Activated naive CD8-positive, alpha-beta T cell treated with anti-CD3 and anti-CD28 coated beads for 36 hours (primary cell): ENCODE measurements at places on chromosomes 5 and 9. TPM values are rescaled to one million over a fixed set of nuclear protein-coding genes. Genes with fewer than 3 reads are reported as not detected.

DNA sequence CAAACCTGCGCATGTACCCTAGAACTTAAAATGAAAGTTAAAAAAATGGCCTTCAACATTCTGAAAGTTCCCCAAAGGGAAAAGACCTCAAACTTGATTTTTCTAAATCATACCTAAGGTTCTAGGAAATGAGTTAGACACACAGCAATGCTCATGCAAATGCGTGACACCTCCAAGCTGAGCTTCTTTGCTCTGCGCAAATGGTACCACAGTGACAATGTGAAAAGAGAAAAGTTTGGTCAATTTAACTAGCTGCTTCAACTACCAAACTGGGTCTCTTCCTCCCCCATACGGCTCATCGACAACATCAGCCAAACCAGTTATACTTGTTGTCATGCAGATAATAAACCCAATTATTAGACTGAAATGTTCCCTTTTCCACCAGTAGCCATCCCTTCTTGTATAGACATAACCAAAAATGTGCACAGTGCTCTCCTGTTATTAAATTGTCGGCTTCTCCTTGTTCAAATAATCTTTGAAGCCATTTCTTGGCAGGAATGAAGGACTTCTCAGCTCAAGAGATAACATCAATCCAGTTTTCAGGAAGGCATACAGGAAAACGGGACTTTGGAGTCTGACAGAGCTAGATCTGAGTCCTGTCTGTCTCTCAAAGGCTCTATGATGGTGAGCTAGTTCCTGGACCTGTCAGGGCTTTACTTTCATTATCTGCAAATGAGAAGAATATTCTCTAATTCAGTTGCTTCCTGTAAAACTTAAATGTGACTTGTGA, 185.6 kb upstream of the NR3C1 start:
- no peak overlapping the region for H3K27ac ChIP-seq
- no peak overlapping the region for H3K4me3 ChIP-seq
- DNase-seq: no peak
- no peaks in the 10 kb centered on the region for H3K27me3 ChIP-seq
- H3K36me3 ChIP-seq: no peaks in the 10 kb centered on the region

DNA sequence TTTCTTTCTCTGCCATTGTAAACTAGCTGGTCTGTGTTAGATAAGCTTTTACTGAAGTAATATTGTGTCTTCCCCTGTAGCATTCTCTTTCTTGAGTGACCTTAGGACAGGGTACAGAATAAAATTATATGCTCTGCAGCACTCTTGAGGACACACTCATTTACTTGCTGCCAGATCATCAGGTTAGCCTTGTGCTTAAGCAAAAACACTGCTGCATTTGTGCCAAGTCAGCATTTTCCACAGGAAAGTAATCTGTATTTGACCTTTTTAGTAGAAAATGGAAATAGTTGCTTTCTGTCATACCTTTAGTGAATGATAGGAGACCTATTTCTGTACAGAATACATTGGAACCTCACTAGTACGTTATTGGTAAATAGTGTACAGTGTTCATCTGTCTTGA, 54.2 kb downstream of the LMNB1 start:
- DNase-seq: no peak
- H3K27ac ChIP-seq: no peak overlapping the region
- peaks cover 4% of the 10 kb centered on the region for H3K4me1 ChIP-seq
- peaks cover 44% of the 10 kb centered on the region for H3K36me3 ChIP-seq
- H3K27me3 ChIP-seq: no peaks in the 10 kb centered on the region

- no peak for DNase-seq
- H3K27me3 ChIP-seq: no peaks in the 10 kb centered on the region
- H3K4me3 ChIP-seq: no peak overlapping the region
Measured at GRCh38 chr5:158326256-158326655, 467.3 kb upstream of the CLINT1 start.

DNA sequence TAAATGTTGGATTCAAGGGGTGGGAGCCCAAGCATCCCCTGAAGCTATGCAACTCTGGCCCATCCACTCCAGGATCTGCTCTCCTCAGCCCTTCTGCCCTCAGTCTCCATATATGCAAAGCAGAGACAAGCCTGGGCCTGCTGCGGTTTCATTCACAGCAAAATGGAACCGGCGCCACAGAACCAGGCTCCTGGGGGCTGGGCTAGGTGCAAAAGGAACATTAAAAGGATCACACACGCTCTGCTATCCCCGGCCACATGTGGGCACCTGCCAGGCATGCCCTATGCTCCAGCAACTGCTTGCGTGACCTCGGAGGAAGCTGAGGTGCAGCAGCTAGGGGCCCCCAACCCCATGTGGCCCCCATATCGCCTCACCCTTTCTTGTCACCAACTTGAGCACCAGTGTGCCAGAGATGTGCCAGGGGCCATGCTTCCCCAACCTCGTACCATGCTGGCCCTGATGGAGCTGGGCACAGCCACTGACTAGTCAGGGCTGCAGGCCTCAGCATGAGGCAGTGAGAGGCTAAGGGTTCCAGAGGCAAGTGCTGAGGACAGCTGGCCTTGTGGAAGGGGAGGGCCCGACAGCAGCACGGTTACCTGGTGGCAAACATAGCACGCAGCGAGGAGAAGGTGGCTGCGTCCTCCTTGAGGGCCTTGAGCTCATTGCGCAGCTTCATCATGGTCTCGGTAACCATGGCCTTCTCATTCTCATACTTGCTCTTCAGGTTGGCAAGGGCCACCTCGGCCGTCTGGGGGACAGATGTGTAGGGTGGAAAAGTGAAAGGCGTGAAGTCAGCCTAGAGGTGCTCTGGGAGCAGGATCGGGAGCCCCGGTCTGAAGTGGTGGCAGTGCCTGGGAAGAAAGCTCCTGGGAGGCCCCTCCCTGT, 47.2 kb downstream of the BICD2 start:
- H3K4me3 ChIP-seq: no peak overlapping the region
- H3K4me1 ChIP-seq: peaks cover 11% of the 10 kb centered on the region
- no peak for DNase-seq
- peaks cover 5% of the 10 kb centered on the region for H3K36me3 ChIP-seq
- no peak overlapping the region for H3K27ac ChIP-seq
- H3K27me3 ChIP-seq: no peaks in the 10 kb centered on the region

GRCh38 chr9:28782630-28783029, 1209.3 kb upstream of the C9orf72 start:
- no peaks in the 10 kb centered on the region for H3K36me3 ChIP-seq
- no peak for DNase-seq
- H3K4me1 ChIP-seq: no peaks in the 10 kb centered on the region
- no peak overlapping the region for H3K27ac ChIP-seq
- H3K27me3 ChIP-seq: no peaks in the 10 kb centered on the region

Gene IGIP
- 1.3 TPM for total RNA-seq
